ENCODE measurements at places on chromosomes 12 and 14. TPM values are rescaled to one million over a fixed set of nuclear protein-coding genes. Genes with fewer than 3 reads are reported as not detected.

ERH gene
- 124 TPM for total RNA-seq

ACOT4 gene
- 0.73 TPM for total RNA-seq

HNF1A gene
- not detected for total RNA-seq

RBP5 gene
- not detected for total RNA-seq

NPAS3 gene
- total RNA-seq, result 1.5 TPM

RAD9B gene
- total RNA-seq, result 0.59 TPM

TDP1 gene
- total RNA-seq, result 23.9 TPM

AMN gene
- total RNA-seq, result under 0.01 TPM

OR11H6 gene
- total RNA-seq, result not detected

CCDC197 gene
- total RNA-seq, result not detected

ACRBP gene
- 0.78 TPM for total RNA-seq

PTPRO gene
- 0.20 TPM for total RNA-seq

MYH6 gene
- total RNA-seq, result not detected

NANOG gene
- not detected for total RNA-seq

RHNO1 gene
- 27.8 TPM for total RNA-seq

CCDC88C gene
- total RNA-seq, result not detected

BRF1 gene
- total RNA-seq, result 40.1 TPM

CCDC38 gene
- total RNA-seq, result not detected

KIF5A gene
- 0.20 TPM for total RNA-seq

KLRF1 gene
- under 0.01 TPM for total RNA-seq

MYL6 gene
- 682 TPM for total RNA-seq

NGB gene
- not detected for total RNA-seq

PRKAG1 gene
- 69.8 TPM for total RNA-seq

MGAT2 gene
- 58.1 TPM for total RNA-seq

TRHDE gene
- 0.39 TPM for total RNA-seq

ASCL1 gene
- total RNA-seq, result not detected

GPR132 gene
- not detected for total RNA-seq

RXYLT1 gene
- total RNA-seq, result 15.6 TPM

TSPAN11 gene
- total RNA-seq, result 0.20 TPM

TEX22 gene
- total RNA-seq, result 0.20 TPM

OR4E1 gene
- total RNA-seq, result not detected

NAP1L1 gene
- total RNA-seq, result 173 TPM

LALBA gene
- not detected for total RNA-seq

KCNC2 gene
- total RNA-seq, result not detected

WNT1 gene
- not detected for total RNA-seq

ITGB7 gene
- total RNA-seq, result 1.1 TPM

ENO2 gene
- total RNA-seq, result 6.6 TPM

RASSF9 gene
- total RNA-seq, result 0.20 TPM
